NT2/D1 (cell line): ENCODE measurements at places on chromosomes 4 and X.
A peak's percentile ranks its signal among the peaks of the same experiment; 100 is the strongest.

- DNase-seq: no peak
Observed at GRCh38 chrX:71111141-71111843, at the start of gene IL2RG. TSS of gene IL2RG (minus strand) at chrX:71111577. CDS start at chrX:71111539, 38 bp downstream.

DNA sequence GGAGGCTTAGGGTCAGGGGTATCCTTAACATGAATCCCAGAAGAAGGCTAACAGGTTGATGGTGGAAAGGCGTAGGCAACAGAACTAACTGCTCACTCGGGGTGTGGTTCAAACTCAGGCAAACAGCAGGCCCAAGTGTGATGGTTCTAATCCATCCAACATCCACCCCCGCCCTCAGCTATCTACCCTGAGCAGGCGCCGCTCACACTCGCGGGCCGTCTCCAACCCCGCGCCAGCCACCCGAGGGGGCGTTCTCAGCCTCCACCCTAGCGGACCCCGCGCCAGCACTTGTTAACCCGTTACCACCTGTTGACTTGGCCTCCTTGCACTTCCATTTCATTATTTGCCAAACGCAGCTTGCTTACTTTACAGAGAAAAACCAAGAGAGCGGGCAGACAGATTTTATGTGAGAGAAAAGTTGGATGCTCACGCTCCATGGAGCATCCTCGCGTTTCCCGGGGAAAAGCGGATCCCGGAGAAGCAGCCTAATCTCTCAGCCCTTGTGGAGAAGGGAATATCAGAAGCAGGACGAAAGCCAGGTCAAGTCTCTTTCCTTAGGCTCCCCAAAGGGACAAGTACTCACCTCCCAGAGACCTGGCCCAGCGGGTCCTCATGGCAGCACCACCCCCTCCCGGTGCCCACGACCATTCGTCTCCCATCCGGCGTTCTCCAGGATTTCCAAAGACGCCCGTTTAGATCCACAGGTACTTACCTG lies 773 bp downstream of the SNCA start:
- no peak for DNase-seq

DNA sequence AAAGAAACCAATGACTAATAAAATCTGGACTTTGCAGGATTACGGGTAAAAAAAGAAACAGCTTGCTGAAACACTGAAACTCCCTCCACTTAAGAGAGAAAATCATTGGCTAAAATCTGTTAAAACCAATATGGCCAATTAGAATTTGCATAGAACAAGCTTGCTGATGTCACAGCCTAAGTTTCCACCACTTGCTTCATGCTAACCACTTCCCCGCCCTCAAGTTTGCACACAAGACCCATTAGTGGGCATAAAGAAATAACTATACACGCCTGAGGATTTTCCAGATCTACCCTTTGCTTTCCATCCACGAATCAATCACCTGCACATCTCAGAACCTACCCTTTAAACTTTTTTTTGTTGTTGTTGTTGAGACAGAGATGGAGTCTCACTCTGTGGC lies 42.7 kb upstream of the PHEX start:
- DNase-seq: no peak

DNA sequence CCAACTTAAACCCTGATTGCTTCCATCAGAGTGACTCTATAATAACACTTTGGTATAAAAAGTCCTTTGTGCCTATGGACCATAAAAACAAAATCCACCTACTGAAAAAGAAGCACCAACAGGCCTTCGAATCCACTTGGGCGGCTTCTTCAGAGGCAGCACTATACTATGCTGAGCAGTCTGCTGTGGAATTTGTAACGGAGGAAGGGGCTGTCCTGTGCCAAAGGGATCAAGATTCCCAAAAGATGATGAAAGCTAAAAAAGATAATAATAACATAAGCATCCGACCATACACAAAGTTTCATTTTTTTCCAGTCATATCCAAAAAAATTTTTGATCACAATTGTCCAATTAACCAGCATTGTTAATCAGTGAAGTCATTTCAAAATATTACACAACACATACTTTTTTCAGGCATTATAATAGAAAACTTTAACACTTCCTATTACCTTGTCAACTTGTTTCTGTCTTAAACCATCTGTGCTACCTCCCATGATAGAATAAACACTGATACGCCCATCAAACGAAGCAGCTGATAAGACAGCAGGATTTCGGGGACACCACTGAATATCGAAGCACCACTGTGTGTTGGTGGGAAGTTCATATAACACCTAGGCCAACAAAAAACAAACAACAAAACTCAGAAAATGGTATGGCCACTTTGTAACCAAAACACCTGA lies 24.1 kb downstream of the SEC31A start:
- DNase-seq: no peak

GRCh38 chrX:154013614-154014360 lies 5.9 kb downstream of the IRAK1 start:
- DNase-seq: no peak

DNA sequence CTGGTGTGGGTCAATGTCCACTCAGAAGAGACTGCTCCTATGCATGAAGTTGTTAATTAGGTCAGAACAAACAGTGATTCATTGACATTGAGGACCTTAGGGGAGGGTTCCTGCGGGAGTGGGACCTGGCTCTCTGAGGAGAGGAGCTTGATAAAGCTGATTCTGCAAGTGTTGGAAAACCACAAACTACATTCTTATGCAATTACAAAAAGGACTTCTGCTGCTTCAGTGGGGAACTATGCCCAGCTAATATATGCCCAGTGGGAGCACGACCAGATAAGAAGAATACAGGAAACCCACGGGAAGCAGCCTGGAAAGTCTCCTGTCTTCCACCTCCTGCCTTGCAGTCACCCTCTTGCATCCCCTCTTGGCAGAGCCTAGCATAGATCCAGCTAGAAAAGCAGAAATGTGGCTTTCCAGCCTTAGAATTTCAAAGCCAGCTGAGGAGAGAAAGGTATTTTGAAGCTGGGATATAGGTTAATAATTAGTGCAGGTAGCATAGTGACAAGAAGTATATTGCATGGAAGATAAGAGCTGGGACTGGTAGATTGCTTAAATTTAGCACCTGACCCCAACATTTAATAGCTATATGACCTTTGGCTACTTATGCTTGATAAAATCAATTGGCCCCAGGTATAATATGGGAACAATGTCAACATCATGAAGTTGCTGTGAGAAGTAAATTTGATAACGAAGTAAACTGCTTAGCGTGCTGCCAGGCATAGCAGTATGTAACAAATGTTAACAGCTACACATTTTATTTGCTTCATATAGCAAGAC lies 34.9 kb upstream of the UGT8 start:
- DNase-seq: no peak

GRCh38 chr4:69617083-69617694 lies 22.3 kb downstream of the UGT2A2 start:
- peak; percentile 13 for DNase-seq

DNA sequence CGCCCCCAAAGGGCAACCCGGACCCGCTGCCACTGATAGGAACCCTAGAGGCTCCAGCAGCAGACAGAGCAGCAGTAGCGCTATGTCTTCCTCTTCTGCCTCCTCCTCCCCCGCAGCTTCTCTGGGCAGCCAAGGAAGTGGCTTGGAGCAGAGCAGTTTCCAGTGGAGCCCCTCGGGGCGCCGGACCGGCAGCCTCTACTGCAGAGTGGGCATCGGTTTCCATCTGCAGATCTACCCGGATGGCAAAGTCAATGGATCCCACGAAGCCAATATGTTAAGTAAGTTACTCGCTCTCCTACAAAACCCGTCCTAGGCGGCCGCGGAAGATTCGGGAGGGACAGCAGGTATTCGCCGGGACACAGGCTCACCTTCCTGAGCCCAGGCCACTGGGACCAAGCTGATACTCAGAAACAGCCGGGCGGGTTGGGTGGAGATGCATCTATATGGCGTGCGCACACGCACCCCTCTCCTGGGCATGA lies 477 bp downstream of the FGF5 start:
- no peak for DNase-seq

DNA sequence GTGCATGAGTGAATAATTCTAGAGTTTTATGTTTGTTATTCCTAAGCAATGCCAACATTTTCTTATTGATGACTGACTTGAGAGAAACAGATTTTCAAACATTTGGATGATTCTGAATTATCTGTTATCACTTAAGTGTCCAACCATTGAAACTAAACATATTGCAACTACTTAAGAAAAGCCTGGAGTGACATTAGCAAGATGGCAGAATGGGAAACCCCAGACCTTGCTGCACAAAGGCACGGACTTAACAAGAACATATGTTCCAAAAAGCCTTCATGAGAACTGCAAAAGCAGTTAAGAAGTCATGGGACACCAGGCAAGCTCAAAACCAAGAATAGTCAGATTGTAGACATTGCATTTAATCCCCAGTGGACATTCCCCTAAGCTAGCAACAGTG lies 215.1 kb downstream of the DCHS2 start:
- DNase-seq: no peak

DNA sequence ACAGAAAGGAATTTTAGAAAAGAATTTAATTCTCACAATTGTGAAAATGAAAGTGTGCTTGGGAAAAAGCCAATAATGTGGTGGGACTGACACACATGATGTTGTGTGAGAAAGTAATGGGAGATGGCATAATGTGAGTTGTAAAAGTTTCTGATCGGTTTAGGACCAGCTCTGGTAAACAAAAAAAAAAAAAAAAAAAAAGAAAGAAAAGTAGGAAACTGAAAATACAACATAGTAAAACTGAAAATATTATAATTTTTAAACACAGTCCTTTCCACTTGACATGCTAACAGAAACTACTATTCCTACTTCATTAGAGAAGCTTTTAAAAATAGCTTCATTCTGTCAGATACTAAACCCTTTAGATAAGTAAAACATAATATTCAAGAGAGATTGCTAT lies 28.2 kb downstream of the RAP1GDS1 start:
- DNase-seq: no peak
